Activated T-helper 1 cell treated with anti-CD3 and anti-CD28 coated beads, Interleukin-12 subunit alpha, Interleukin-12 subunit beta, Interleukin-2, Interleukin-4 antibody, amounts not matched to agents 30 ng/mL and 10 ng/mL and 1 ng/mL, durations not matched to agents 14 hours and 24 hours and 36 hours (primary cell): ENCODE measurements at places on chromosomes 7 and 10.

GRCh38 chr10:125548878-125549277, 134.1 kb downstream of the TEX36 start:
- no peak for DNase-seq

DNA sequence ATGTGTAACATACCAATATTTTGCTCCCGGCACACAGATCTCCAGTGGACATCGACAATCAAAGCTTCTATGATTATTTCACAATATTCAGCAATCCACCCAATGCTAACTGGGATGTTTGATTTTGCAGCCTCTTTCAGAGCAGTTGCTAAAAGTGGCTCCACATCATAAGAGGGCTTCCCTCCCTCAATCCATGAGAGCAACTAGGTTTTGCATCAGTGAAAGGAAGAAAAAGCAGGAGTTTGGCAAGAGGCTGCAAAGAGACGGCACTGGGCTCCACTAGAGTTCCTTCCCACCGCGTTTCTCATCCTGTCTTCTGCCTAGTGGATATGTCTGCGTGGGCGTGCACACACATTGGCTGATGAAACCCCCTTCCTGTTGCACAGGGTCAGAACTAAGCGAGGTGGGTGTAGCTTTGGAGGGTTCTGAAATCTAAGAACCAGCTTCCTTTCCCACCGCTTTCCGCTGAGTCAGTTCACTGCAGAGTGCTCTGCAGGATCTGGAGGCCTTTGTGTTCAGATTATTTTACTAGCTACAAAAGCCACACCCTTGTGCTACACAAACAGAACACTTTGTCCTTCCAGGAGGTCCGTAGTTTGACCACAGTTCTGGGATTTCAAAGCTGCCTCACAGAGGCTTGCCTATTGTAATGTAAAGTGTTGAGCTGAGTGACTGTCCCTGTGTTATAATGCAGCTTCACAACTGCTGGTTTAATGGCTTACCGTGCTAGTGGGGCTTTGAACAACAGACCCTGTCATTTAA, 28.1 kb downstream of the ARL4A start:
- peak; percentile 13 for DNase-seq

DNA sequence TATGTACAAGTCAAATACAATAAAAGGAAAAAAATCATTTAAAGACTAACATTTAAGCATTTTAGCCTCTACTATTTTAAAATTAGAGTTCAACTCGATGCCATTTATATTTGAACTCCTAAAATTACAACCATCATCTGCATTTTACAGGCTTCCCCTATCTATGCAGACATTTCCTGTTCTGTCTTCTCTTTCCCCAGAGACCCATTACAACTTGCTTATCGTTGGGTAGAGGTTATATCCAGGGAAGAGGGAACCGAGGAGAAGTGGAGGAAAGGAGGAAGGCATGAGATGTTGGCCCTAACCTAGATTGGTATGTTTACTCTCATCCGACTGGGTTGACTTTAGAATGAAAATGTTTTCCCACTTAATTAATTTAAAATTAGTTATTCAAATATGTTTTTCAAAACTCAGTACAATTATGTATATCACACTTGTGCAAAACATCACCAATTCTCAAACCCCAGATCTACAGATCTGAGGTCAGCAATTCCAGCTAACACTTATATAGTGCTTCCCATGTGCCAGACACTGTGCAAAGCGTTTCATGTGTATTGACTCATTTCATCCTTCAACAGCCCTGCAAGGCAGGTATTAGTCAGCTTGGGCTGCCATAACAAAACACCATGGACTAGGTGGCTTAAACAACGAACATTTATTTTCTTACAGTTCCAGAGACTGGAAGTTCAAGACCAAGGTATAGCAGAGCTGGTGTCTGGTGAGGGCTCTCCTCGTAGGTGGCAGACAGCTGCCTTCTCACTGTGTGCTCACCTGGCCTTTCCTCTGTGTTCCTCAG, 27.3 kb upstream of the HERPUD2 start:
- DNase-seq: no peak

- peak; percentile 59 for DNase-seq
Measured at GRCh38 chr7:111025006-111025405, 65.9 kb upstream of the LRRN3 start.

DNA sequence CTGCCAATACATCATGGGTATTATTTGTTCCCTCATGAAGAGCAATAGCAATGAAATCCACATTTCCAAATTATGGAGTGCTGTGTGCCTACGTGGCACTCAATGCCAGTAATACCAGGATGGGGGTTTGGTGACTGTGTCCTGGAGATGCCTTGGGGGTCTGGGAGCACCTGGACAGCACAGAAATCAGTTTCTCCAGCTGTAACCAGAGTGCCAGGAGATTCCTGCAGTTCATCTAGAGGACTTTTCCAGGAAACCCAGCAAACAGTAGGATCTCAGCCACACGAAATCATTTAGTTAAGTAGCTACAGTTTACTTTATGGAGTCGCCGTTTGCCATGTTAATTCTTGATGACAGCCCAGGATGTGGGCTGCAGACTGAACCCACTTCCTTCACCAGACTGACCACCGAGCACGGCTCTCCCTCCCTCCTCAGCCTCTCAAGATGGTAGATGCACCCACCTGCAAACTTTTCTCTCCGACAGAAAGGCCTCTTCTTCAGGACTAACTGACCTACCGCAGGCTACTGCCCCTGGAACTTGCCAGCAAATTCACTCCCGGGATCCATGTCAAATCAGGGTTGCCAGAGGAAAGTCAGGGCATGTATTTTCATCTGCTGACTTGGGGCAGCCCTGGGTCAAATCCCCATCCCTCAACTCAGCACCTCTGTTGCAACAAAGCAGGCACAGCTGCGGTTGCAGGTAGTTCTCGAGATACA, 30.3 kb downstream of the MKI67 start:
- DNase-seq: no peak

DNA sequence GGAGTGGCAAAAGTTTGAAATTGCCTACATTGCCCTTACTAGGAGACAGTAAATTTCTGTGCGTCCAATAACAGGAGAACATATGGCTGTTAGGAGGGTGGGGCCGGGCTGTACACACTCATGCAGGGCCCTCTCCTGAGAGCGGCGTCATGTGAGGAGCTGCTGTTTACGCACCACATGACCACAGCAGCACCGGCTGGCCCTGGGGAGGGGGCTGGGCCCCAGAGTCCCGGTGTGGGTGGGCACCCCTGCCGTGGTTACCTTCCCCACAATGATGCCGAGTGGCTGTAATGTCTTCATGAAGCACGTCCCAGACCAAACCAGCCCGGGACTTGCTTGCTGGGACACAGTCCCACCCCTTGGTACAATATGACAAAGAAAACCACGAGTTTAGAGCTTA, 308.7 kb downstream of the DNAJB6 start:
- DNase-seq: no peak
